ENCODE measurements at places on chromosomes 6 and 20.

- DNase-seq = no peak
These were observed 97.9 kb upstream of the EEF1E1 start for GRCh38 chr6:8200255-8200654.

- no peak for DNase-seq
These were observed 48.2 kb downstream of the PLG start for GRCh38 chr6:160750276-160750689.

DNA sequence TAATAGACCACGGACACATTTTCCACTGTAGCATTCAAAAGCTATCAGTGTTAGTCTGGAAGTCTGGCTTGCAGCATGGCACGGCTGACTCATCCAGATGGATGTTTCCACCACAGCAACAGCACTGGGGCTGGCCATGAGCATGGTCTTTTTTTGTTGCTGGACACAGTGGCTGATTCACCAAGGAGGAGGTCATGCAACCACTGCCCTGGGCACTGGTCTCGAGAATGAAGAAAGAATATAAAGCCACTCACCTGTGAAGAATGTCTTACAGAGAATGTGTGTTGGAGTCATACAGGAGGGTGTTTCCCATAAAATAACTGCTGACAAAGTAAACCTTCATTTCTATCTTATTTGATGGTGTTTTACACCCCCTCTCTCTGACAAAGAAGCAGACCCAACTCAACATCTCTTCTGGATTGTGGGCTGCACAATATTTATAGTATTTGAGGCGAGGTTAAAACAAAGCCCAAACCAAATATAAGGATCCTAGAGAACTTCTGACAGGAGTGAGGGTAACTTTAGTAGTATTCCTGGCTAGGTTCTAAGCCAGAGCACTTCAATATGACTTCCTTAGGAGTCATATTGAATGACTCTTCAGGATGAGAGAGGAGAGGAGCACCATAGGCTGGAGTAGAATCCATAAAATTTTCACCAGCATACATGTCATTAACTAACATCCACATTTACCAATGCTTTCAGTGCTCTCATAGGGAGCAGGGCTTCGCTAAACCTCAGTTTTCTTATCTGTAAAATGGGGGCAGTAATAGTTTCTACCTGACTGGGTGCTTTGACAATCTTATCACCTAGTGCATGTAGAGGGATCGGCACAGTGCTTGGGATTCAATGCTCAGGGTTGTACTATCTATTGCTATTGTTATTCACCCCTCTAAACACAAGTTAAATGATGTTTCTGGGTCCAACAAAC, 121.4 kb downstream of the KIF13A start:
- DNase-seq = no peak

GRCh38 chr20:59135093-59135492, 28.5 kb upstream of the ZNF831 start:
- no peak for DNase-seq

GRCh38 chr6:90151576-90152422, 144.8 kb downstream of the BACH2 start:
- DNase-seq = no peak

DNA sequence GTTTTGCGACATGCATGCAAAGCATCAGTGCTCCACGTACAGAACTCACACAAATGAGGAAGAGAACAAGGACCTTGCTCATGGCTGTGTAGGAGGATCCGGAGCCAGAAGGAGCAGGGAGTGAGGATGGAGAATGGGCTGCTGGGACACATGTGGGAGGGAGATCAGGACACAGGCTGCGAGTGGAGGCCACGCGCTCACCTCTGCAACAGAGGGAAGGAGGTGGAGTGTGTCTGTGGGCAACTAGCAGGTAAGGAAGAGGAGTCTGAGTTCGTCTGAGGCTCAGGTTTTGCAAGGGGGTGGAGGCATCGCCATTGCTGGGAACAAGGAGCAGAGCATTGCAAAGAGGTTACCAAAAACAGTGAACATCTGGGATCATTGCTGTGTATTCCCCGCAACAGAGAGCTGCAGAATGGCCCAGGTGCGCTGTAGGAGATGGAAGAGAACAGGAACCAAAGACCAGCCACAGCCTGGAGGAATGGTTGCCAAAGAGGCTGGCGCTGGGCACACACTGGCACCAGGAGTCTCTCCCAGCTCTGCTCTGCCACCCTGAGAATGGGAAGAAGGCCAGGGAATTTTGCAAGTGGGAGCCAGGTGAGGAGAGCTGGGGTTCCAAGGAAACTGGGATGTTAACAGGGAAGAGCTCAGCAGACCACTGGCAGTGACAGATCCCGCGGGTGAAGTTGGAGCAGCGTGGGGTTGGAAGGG, 90.0 kb upstream of the RPS6KA2 start:
- DNase-seq = no peak

DNA sequence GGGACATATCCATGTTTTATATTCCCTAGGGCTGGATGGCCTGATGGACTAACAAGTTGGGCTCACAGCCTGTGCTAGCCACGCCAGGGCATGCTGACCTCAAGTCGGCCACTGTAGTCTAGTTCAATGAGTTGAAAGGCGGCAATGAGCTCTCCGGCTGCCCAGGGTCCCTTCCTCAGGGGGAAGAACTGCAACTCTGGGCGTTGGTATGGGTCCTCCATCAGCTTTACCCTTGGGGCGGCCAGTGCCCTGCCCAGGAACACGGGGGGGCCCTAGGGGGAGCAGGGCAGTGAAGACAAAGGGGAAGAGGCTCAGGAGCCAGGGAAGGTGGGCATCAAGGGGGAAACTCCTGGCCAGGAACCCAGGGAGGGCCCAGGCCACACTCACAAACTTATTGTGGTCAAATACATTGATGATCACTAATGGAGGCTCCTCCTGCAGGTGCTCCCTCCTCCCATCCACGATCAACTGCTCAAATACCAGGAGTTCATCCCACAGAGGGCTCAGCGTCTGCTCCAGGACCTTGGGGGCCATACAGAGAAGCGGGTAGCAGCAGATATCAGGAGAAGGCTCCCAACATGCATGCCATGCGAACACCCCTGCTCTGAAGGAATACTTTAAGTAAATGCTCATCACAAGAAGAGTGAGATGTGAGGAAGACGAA, 32.8 kb upstream of the SPAG4 start:
- DNase-seq = no peak

DNA sequence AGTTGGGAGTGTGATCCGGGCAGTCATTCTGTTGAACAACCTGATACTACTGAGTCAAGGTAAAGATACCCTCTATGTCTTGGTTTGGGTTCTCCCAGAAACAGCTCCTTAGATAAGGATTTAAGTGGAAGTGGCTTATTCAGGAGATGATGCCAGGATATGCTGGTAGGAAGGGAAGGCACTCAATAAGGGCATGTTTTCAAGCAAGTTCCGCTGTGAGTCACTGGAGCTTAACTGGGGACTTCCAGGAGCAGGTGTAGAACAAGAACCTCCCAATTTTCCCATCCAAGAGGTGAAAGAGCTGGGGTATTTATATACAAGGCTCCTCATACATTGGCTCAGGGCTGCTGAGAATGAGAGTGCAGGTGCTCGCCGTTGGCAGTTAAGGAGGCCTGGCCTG, 218.6 kb downstream of the AKAP7 start:
- no peak for DNase-seq

GRCh38 chr6:32703347-32703746, 36.9 kb upstream of the HLA-DQB1 start:
- no peak for DNase-seq

DNA sequence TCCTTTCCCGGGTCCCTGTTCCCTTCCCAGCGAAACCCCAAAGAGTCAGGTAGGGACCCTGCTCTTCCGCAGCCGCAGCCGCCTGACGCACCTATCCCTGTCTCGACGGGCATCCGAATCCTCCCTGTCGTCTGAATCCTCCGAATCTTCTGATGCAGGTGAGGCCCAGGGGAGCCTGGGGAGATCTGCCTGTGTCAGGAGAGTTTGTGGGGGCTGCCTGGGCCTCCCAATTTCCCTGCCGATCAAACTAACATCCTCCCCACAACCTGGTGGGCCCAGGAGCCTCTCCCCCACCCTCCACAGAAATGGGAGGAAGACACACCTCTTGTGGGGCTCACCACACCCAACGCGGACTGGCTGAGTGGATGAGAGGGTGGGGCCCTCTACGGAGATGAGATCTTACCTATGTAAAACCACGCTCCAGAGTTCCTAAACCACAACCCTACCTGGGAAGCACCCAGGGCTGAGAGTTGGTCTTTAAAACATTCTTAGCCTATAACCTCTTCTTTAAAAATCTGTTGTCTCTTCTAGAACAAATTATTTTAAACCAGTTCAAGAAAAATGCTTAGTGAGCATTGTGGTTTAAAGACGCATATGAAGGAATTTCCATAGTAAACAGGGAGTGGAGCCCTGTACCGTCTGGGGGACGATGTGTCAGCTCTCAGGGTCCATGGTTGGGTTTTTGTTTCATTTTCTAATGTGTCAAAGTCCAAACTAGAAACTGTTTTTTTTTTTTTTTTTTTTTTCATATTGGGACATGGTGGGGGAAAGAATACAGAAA, 1.7 kb downstream of the CDC25B start:
- DNase-seq = no peak

DNA sequence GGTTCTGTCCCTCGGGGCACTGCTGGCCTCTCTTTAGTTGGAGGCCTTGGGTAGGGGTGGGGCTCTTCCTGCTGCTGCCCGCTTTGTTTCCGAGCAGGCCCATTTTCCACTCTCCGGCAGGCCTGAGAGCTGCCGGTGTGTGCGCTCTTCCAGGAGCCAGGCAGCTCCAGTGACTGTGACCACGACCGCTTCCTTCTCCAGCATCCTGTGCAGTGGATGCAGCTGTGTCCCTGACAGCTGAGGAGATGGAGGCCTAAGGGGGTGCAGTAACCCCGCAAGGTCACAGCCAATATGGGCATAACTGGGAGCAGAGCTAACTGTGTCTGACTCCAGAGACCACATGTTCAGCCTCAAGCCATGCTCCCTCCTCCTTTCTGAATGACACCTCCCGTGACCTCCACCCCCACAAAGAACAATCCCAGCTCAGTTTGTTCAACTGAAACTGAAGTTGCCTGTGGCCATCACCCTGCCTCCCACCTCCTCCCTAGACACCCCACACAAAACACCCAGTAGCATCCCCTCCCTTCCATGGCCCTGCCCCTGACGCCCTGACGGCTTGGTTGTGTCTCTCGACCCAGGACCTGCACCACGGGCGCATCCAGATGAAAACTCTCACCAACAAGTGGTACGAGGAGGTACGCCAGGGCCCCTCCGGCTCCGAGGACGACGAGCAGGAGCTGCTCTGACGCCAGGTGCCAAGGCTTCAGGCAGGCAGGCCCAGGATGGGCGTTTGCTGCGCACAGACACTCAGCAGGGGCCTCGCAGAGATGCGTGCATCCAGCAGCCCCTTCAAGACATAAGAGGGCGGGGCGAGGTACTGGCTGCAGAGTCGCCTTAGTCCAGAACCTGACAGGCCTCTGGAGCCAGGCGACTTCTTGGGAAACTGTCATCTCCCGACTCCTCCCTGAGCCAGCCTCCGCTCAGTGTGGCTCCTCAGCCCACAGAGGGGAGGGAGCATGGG, 27.8 kb downstream of the SPATA2 start:
- DNase-seq = no peak

DNA sequence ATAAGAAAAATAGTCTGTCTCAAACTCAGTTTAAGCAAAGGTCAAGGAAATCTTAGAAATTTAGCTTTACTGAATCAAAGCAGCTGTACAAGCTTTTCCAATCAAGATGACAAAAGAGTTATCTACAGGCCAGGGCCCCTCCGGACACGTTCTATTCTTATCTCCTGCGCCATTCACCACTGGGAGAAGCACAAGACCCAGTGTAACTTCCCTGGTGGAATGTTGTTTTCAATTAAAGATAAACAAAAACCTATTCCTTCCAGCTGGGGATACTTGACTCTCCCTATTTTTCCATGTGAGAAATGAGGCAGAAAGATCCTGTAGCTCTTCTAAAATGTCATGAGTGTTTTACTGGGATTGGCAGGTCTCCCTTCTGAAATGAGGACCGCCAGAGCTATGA, 123.3 kb downstream of the TBX18 start:
- no peak for DNase-seq

GRCh38 chr6:135941275-135942025, 89.9 kb downstream of the PDE7B start:
- DNase-seq = no peak

- no peak for DNase-seq
These were observed 466.5 kb upstream of the GJE1 start for GRCh38 chr6:141666187-141666586.

DNA sequence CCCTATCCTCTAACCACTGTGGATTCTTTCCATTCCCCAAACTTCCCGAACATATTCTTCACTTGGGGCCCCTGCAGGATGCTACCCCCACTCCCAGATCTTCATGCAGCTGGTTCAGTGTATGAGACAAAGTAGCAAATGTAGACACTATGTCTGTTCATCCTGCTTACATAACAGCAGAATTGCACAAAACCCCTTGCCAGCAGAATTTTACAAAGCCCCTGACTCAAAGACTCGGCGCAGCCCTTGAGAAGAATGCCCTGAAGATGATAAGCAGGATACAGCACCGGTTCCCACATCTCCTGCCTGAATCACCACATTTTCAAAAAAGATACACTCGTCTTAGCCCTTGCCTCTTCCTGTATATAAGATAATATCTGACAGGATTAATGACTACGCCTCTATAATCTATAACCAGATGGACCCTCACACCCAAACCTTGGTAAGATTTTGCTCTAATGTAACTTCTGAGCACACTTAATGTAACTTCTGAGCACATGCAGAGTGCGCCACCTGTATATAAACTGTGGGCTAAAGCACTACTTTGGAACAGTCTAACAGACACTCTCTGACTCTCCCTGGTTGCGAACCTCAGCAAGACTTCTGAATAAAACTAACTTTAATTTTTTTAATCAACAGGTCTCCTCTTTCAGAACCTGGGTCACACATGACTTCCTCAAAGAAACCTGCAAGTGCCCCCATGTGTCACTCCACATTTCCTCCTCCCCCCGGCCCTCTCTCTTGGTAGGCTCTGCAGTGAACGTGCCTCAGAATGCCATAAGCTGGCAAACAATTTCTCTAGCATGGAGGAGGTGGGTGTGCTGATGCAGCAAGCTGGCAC, 28.7 kb downstream of the RALGAPA2 start:
- no peak for DNase-seq

DNA sequence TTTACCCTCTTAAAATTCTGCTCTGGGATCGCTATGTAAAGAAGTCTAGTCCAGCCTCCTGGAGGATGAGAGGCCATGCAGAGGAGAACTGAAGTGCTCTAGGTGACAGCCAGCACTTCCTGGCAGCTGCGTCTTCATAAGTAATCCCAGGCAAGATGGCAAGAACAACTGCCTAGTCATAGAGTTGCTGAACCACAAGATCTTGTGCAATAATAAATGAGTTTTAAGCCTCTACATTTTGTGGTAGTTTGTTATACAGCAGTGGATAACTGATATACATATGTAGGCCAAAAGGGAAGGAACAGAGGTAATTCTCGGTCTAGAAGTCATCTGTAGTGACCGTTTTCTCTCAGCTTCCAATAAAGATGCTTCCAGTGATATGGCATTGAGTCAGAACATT, 103.8 kb upstream of the FLRT3 start:
- no peak for DNase-seq

- no peak for DNase-seq
These were observed 134.9 kb downstream of the SLC23A2 start for GRCh38 chr20:4866429-4866828.

DNA sequence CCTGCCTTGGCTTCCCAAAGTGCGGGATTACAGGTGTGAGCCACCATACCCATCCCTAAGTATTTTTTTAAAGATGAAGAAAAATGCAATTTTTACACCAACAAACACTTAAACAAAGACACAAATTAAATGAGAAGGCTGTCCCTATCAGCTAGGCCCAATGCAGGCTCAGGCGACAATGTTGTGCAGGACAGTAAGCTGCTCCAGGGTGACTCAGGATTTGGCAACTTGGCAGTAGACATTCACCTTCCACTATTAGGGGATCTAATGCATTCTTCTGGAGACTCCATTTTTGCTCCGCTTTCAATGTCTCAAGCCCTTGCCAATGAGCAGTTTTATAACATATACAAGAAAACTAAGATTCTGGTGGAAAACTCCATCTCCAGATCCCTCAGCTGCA, 19.7 kb downstream of the NDRG3 start:
- DNase-seq = no peak
